ENCODE measurements at places on chromosomes 7 and 10. TPM values are rescaled to one million over a fixed set of nuclear protein-coding genes. Genes with fewer than 3 reads are reported as not detected.

The HACD1 gene
- 27.9 TPM for total RNA-seq

GRCh38 chr10:104284846-104285245, 15.9 kb downstream of the GSTO2 start:
- no peak for DNase-seq

DNA sequence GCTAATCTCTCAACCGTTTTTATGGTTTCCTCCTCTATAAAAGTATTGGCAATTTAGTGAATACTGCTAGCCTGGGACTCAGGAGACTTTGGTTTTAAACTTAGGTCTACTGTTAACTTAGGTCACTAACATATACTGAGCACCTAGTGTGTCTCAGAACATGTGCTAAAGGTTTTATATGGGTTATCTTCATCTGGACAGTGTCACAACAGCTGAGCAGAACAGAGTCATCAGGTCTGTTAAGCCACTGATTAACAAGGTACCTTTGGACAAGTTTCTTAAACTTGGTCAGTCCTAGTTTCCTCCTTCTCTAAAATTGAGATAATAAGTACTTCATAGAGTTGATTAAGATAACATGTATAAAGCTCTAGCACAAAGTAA, 30.6 kb downstream of the NET1 start:
- DNase-seq: no peak

GRCh38 chr10:63703113-63703670, 182.0 kb downstream of the REEP3 start:
- no peak for DNase-seq

DNA sequence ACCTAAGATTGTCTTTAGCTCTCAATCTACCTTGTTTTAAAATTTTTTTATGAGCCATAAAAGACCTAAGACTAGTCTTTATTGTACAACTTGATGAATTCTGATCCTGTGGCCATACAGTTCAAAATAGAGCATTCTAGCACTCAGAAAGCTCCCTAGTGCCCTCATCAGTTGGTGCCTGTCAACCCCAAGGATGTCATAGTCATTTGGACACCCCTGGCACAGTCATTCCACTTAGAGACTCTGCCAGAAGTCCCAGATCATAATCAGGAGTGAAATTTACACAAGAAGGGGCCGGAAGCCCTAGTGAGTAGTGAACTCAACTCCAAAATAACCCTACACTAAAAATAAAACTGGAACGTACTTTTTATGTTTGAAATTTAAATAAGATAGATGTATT, 80.0 kb upstream of the INSIG1 start:
- DNase-seq: no peak

DNA sequence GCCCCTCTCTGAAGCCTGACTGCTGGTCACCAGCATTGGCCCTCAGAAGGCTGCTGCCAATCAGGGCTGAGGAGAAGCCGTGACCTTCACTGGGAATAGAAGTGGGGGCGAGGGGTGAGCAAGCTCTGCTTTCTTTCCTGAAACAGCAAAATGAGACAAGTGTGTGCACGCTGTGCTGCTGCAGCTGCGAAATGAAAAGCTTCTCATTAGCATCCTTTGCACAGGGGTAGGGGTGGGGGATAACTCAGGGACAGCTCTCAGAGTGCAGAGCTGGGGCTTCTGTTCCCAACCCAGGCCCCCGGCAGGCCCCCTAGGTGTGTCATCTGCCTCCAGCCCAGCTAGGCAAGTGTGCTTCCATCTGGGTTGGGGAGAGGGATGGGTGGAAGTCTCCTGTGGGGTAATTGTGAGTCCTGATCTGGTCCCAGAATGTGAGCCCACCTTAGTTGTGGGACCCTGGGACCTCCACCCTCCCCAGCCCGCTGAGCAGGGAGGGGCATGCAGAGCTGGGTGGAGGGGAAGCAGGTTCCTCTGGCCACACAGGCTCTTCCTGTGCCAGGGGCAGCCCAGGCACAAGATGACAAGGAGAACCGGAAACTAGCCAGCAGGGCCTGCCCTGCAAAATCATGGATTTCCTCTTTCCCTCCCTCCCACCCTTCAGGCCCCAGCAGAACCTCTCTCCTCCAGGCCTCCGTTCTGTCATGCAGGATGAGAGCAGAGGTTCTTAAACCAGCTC, 22.2 kb downstream of the ZNF467 start:
- no peak for DNase-seq

The STEAP1B gene
- total RNA-seq: 24.5 TPM

The ZKSCAN5 gene
- total RNA-seq: 15.2 TPM

- DNase-seq: no peak
These were observed 204.1 kb downstream of the TRIL start for GRCh38 chr7:28754027-28754426.

The TRIM50 gene
- not detected for total RNA-seq

The WNT8B gene
- not detected for total RNA-seq

DNA sequence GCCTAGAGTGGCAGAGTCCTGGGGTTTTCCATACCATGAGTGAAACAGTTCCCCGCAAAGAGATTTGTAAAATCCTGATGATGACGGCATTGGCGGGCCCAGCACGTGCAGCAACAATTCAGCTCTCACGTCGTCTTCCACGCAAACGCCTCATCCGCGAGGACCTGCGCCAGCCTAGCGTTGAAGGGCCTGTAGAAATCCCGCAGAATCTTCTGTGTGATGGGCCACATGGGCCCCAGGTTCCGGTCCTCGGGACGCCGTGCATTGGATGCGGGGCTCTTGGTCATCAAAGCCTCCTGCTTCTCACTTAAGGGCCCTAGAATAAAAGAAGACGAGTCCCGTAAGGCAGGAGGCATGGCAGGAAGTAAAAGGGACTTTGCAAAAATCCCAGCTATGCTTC, 83.4 kb downstream of the CHST15 start:
- DNase-seq: no peak

DNA sequence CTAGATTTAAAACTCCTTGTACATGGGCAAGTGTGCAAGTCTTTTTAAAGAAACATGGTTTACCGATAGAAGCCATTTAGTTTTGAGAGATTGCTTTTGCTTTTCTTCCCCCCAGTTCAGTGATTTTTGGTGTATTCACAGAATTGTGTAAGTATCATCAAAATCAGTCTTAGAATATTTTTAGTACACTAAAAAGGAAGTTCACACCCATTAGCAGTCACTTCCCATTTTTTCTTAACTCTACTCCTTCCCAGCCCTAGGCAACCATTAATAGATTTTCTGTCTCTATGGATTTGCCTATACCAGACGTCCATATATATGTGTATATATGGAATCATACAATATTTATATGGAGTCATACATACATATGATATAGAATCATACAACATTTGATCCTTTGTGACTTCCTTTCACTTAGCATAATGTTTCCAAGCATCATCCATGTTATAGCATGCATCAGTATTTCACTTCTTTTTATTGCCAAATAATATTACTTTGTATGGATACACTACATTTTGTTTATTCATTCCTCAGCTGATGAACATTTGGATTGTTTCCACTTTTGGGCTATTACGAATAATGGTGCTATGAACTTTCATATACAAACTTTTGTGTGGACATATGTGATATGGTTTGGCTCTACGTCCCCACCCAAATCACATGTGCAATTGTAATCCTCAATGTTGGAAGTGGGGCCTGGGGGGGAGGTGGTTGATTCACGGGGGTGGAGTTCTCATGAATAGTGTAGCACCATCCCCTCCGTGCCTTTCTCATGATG, 16.5 kb upstream of the ARL4A start:
- no peak for DNase-seq

DNA sequence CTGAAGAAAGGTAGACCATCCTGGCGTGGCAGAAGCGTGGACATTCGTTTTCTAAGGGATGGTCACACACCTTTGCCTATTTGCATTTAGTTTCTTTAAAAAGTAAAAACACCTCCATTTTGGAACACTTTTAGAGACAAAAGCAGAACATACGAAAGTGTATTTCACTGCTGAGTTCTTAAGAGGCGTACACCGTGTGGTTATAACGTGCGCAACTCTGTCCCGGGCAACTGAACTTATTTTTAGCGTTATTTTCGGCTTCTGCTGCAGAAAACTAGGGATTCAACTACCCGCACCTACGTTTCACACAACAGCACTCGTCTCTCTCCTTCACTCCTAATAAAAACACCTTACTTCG, 557 bp upstream of the LSM8 start:
- no peak for DNase-seq

GRCh38 chr7:136056651-136057231, 79.6 kb upstream of the MTPN start:
- no peak for DNase-seq

The C7orf57 gene
- total RNA-seq: not detected

DNA sequence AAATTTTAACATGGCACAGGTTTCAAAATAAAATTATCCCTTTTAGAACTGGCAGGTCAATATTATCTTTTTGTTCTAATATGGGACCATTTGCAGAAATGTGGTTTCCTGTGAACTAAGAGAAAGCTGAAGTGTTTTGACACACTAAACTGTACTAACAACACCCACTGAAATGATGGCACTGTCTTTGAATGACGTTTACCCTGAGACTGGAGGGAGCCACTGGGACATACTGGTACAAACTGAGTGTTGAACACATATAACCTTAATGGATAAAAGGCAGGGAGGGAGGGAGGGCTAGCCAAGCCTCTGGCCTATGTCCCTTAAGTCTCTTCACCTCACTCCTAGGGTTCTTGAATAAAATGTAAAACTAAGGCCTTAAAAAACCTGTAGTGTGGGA, 95.9 kb downstream of the PDE1C start:
- DNase-seq: no peak

DNA sequence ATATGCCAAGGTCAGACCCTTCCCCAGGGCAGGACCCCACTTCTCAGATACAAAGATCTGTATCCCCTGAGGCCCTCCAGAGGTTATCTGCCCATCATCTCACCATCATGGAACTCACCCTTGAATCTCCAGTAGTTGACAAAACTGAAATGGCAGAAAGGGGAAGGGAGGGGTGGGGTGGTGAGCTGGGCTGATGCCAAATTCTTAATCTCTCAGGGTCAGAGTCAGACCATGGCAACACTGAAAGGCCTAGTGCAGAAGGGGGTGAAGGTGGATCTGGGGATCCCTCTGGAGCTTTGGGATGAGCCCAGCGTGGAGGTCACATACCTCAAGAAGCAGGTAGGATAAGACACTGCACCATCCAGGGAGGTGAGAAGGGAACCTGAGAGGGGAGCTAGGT, 3.1 kb downstream of the CNPY4 start:
- no peak for DNase-seq

DNA sequence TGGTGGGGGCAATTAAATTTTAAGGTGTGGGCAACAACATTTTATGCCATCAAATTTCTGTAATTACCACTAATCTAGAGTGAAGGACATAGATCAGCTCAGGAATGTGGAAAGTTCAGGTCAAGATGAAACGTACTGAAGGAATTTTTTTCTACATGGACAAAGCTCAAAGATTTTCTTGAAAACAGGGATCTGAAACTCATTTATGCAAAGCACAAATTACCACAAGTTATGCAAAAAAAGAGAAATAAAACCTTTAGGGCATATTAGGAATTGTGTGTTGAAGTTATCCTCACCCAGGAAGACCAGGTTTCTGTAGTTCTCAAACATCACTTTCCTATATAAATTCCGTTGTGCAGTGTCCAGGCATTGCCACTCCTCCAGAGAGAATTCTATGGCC, 18.9 kb downstream of the ZNF680 start:
- DNase-seq: no peak

DNA sequence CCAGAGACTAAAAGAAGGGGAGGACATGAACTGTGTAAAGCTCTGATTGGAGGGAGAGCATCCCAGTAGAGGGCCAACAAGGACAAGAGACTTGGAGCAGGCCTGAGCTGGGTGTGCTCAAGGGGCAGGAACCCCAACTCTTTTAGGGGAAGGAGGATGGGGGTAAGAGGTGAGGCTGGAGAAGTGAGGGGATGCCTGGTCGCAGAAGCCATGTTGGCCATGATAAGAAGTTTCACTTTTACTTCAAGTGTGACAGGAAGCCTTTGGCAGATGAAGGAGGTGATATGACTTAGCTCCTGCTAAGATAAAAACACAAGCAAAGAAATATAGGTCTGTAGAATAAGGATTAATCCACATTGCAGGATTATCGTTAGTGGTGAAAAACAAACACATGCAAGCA, 208.3 kb downstream of the JAZF1 start:
- DNase-seq: no peak

The GLI3 gene
- total RNA-seq: 1.0 TPM

The RELN gene
- 787 TPM for total RNA-seq

The TRIM74 gene
- total RNA-seq: 0.51 TPM

- peak; percentile 38 for DNase-seq
These were observed 159.4 kb downstream of the OAT start for GRCh38 chr10:124259139-124259825.

The POLR2J2 gene
- 5.4 TPM for total RNA-seq

DNA sequence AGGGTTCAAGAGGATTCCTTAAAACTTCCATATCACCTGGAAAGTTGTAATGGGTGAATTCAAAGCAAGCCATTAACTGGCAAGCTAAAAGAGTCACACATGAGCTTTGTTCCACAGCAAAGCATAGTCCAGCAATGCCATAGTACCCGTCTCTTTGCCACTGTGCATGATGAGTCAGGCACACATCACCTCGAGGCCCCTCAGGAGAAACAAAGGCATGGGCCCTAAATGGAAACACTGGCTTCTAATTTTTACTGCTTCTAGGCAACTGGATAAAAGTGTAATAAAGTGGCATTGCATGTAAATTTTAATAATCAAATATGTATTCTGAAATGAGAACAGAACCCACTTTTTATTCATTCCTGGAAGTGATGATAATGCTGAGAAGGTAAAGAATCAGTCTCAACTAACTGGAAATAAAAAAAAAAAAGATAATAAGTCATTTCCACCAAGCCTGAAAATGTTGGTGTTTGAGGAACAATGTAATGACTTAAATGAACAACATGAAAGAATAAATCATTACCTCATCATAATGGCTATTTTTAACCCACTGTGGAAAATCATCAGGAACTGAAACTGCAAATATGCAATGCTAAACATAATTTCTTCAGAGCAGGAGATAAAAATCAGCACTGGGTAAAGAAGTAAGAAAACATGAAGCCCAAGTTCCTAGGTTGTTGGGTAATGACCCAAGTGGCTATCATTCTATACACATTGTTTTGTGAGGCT, 104.9 kb downstream of the CDK6 start:
- DNase-seq: peak; percentile 65

The RPEL1 gene
- total RNA-seq: 0.17 TPM

The CABCOCO1 gene
- total RNA-seq: not detected

The SEMA3D gene
- total RNA-seq: 20.4 TPM

DNA sequence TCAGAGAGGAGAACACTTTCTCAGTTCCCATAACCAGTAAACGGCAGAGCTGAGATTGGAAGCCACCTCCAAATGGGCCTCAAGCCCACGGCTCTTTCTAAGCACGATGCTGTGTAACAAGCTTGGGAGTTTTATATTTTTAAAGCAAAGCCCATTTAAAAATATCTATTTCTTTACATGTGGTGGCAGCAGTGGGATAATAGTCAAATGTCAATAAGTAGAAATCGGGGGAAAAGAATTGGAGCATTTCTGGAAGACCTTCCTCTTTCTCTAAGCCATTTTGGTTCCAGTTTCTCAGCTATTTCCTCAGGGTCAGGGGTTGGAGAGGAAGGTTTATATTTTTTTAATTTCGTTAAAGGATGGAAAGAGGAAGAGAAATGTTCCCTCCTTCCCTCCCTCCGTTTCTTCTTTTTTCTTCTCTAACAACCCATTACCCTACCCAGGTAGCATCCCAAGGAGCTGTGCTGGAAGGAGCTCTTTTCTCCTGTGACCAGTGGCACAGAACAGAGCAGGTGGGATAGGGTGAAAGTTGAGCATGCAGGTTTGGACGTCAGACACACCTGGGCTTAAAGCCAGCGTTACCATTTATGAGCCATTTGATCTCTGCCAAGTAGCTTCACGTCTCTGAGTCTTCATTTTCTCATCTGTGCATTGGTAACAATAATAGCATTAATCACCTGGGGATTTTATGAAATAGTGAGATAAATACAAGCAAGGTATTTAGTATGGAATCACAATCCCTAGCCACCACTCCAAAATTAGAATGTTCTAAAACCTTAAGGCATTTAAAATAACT, 515.7 kb downstream of the RPS24 start:
- no peak for DNase-seq

The C7orf33 gene
- not detected for total RNA-seq

Data from dermis blood vessel endothelial cell (primary cell).